ENCODE measurements at places on chromosomes 1 and 21. TPM values are rescaled to one million over a fixed set of nuclear protein-coding genes. Genes with fewer than 3 reads are reported as not detected.

The C1orf116 gene
- total RNA-seq: not detected

DNA sequence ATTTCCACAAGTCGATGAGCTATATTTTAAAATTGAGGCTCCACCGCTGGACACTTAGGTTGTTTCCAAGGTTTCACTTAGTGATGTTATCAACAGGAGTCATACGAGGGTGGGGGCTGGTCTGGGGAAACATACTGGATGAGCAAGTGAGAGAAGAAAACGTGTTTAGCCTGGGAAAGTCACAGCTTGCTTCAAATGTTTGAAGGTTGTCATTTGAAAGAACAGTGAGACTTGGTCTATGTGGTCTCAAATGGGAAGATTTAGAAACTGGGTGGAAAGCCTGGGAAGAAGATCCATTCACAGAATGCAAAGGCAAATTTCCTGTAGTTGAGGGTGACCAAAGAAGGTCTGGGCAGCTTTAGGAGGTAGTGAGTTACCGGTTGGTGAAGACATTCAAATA lies 9.9 kb upstream of the DYRK1A start:
- no peak for DNase-seq

- DNase-seq: no peak
Observed at GRCh38 chr1:17195731-17196130, 9.2 kb upstream of the PADI1 start.

DNA sequence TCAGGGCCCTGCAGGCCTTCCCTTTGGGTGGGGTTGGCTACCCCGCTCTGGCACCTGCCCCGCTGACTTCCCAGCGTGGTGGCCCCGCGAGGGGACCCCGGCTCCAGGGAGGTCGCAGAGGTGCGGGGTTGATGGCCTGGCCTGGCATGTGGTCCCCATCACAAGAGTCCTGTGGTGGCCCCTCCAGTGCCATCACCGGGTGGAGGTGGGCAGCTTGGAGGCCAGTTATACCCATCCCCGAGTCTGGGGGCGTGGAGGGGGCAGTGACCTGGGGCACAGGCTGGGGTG lies 26.8 kb downstream of the PRMT2 start:
- no peak for DNase-seq

Measured in NCI-H460 (cell line).